Effector memory CD4-positive, alpha-beta T cell (primary cell): ENCODE measurements at places on chromosomes 5 and 9.

GRCh38 chr9:111516061-111516465 lies 8.9 kb upstream of the ZNF483 start:
- no peak for DNase-seq

DNA sequence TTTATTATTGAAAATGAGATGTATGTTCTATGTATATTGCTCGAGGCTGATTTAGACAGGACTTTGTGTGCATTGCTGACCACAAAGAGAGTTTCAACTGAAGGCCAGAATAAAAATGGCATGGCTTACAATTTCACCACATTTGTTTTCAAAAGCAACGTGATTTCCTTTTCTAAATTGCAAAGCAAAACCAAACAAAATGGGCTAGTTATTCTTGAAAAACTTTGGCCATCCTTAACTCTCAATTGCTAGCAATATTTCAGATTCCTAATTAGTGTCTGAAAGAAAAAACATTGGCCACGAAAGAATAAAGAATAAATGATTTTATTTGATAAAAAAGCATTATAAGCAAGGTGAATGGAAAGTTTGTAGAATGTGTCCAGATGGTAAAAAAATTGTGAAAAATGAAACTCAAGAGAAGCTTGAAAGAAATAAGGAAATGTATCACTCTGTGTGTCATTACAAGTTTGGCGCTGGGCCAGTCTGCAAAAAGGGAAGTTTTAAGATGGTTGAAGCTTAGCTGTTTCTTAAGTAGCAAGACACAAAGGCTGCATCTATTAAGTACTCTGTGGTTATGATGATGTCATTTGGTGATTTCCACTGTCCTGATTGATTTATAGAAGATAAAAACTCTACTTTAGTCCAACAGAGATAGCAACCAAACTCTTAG lies 89.2 kb upstream of the PRLR start:
- no peak for DNase-seq

- DNase-seq: no peak
Observed at GRCh38 chr9:75833778-75834177, 56.7 kb upstream of the PCSK5 start.

DNA sequence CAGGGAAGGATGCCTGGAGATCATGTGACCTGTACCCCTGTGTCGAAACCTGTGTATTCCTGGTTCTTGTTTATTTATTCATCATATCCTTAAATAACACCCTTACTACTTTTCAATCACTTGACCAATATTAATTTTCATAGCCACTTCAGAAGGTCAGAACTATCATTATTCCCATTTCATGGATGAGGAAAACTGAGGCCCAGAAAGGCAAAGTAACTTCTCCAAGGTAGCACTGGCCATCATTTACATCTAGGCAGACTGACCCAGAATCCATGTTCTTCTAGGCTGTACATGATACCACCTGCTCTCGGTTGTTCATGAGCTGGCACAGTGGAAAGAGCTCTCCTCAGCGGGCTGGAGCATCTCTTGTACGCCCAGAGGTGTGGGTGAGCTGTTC lies 49.4 kb downstream of the KCNIP1 start:
- DNase-seq: no peak

DNA sequence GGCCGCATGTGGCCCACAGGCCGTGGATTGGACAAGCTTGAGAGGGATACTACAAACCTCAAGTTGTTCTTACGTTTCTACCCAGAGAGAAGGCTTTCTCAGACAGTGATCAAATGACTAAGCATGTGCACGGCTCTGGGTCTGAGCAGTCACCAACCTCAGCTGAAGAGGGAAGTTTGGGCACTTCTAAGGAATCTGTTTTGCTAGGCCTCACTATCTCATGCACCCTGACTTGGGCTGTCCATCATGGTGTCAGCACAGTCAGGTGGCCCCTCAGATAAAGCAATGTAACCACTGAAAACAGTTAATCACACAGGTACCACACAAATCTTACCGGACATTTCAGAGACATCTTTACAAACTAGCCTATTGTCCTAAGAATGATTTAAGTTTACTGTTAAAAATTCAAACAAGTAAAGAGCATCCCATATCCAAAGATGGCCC lies 24.6 kb downstream of the CSF2 start:
- no peak for DNase-seq

- no peak for DNase-seq
Observed at GRCh38 chr9:129218918-129219317, 40.9 kb upstream of the IER5L start.

GRCh38 chr5:77128411-77129061 lies 41.5 kb upstream of the ZBED3 start:
- DNase-seq: no peak

DNA sequence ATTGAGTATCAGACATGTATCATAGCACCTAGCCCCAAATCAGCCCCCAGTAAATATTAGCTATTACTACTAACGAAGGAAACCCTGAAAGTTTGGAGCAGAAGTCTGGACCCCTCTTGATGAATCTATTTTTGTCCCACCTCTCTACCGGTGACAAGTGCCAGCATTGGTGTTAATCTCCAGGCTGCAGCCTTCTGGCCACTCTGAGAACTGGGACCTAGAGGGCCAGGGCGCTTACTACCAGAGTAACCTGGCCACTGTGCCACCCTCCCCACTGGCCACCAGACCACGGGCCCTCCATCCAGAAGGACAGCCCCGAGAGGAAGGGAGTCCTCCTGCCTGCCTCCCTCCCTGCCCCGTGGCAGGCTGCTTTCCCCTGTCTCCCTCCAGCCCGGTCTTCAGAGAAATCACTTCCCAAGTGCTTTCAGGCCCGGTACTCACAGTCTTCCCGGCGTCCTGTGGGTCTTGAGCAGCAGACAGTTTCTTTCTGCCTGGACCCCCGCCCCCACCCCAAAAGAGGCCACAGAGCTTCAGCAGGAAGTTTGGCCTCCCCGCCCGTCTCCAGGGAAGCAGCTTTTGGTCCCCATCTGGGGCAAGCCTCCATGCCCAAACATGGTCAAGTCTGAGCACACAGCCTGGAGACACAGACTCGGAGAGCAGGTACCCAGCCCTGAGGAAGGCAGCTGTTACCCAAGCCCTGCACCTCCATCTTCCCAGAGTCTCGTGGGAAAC lies at the start of gene KCNMB1:
Gene KCNMB1 (minus strand): TSS at position 550 of the 732 bp plus-strand sequence. CDS start 3,920 bp downstream, outside the sequence.
- no peak for DNase-seq

DNA sequence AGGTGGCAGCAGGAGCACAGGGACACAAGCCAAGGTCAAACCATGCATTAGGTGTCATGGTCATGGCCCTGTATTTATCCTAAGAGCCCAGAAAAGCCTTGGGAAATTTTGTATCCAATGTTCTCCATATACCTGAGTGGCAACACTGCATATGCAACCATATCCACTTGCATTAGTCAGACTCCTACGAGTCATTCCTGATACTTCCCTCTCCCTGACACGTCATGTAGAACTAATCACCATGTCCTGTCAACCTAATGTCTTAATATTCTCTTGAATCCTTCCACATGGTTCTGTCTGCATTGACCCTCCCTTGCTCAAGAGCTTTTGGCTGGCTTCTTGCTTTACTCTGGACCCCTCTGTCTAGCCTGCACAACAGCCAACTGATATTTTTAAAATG lies 9.4 kb downstream of the SCGB3A2 start:
- no peak for DNase-seq
